Central memory CD8-positive, alpha-beta T cell (primary cell): ENCODE measurements at places on chromosomes 12 and 14.

DNA sequence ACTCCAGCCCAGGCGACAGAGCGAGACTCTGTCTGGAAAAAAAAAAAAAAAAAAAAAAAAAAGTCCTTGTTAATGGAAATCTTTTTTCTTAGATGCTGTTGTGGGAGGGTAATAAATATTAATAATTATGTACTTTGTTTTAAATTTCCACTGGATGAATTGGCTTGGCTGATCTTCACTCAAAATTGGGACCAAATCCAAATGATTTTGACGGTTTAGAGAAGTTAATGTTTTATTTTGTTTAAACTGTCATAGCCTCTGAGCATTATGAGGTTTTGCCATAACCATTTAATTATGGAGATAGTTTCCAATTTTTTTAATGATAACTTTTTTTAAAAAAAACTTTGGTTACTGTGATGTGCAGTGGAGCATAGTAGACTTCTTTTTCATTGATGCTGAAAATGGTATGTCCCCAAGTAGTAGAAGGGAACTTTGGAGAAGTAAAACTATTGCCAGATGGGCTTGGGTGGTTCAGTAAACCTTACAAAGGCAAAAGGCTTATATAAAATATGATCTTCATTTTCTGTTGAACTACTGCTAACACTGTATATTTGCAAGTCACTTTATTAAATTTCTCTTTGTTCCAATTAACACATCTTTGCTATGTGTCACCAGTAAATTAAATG is 3.9 kb upstream of the PMCH start:
- DNase-seq: no peak

- no peak for DNase-seq
Measured at GRCh38 chr12:119128527-119128926, 50.2 kb upstream of the HSPB8 start.

GRCh38 chr12:46357438-46358324 is 14.9 kb downstream of the SLC38A2 start:
- DNase-seq: no peak

- peak; percentile 27 for DNase-seq
Measured at GRCh38 chr14:58152014-58152857, at the start of gene ARMH4. ARMH4 (minus strand) TSS chr14:58152213; CDS start chr14:58139358, 12,855 bp downstream.

- DNase-seq: no peak
Measured at GRCh38 chr14:68160779-68161546, 341.4 kb downstream of the RAD51B start.

GRCh38 chr12:50147281-50147680 is 19.9 kb downstream of the CERS5 start:
- no peak for DNase-seq

GRCh38 chr12:124440841-124441381 is 126.5 kb downstream of the NCOR2 start:
- no peak for DNase-seq

GRCh38 chr12:19999805-20000138 is 368.6 kb upstream of the PDE3A start:
- DNase-seq: no peak

GRCh38 chr12:32273712-32274111 is 125.6 kb upstream of the FGD4 start:
- DNase-seq: no peak

- DNase-seq: no peak
Measured at GRCh38 chr12:96890331-96890730, 16.7 kb upstream of the NEDD1 start.

- DNase-seq: no peak
Measured at GRCh38 chr14:20492486-20492885, 12.9 kb upstream of the RNASE10 start.

DNA sequence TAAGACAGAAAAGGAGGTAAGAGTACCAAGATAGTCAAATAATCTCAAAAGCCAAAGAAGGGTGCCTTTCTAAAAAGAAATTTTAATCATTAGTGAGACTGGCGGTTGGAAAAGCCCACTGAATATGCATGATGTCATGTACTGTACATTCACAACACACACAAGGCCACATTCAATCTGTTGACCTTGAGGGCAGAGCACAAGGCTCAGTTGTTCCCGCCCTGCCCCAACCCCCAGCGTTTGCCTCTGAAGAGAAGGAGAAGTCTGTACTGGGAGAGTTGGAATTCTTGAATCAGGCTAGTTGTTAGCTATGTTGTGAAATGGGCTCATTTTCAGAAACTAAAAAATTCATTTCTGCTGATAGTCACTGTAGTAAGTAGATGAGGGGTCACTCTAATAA is 50.2 kb upstream of the NID2 start:
- no peak for DNase-seq

GRCh38 chr12:89461649-89462612 is 62.7 kb downstream of the GALNT4 start:
- no peak for DNase-seq

GRCh38 chr12:16385782-16386646 is 38.6 kb downstream of the MGST1 start:
- DNase-seq: no peak

- no peak for DNase-seq
Measured at GRCh38 chr12:117034701-117035151, 64.5 kb downstream of the TESC start.
